ENCODE measurements at places on chromosomes 2 and 18.

- DNase-seq: no peak
These were observed 280.9 kb upstream of the FANCL start for GRCh38 chr2:58521803-58522554.

DNA sequence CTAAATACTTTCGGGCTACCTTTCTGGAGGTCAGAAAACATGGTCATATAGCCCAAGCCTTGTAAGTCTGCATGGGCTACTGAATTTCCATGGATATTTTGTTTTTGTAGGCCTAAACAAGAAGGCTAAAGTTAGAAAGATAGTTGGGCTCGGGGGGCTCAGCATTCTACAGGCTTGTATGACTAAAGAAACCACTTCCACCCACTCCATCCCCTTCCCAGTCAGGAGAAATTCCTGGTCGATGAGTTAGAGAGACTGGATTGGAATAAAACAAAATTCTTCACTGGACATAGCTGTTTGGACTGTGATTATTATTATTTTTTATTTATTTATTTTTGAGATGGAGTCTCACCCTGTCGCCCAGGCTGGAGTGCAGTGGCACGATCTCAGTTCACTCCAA is 539.4 kb upstream of the TNP1 start:
- no peak for DNase-seq

DNA sequence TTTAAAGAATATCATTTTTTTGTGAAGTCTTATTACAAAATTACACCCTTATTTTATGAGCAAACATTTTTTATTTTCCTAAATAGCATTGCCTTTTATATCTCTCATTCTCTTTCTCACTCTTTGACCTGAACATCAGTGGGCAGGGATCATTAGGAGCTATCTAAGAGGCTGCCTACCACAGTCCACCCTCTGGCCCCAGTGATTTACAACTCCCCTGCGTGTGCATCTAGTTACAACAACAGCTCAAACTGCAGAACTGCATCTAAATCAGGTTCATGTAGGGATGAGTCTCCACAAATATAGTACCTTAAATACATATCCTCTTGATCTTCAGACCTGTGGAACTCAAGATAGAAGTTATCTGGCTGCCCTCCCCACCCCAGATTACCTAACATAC is 172.4 kb upstream of the CXCR4 start:
- DNase-seq: no peak

DNA sequence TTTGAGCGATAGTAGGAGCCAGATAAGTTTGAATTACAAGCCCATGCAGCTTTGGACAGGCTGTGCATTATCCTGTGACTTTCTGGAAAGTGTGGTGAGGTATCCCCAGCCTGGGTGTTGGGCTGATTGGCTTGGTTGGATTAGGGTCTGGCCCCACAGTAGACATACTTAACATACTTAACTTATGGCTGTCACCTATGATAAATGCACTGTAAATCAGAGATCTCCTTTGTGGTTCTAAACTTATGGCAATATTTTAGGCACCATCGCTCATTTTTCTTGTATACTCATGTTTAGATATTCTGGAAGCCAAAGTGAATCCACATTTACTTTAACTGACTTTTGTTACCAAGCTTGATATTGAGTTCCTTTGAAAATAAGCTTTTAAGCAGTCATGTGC is 54.8 kb downstream of the SPTBN1 start:
- no peak for DNase-seq

DNA sequence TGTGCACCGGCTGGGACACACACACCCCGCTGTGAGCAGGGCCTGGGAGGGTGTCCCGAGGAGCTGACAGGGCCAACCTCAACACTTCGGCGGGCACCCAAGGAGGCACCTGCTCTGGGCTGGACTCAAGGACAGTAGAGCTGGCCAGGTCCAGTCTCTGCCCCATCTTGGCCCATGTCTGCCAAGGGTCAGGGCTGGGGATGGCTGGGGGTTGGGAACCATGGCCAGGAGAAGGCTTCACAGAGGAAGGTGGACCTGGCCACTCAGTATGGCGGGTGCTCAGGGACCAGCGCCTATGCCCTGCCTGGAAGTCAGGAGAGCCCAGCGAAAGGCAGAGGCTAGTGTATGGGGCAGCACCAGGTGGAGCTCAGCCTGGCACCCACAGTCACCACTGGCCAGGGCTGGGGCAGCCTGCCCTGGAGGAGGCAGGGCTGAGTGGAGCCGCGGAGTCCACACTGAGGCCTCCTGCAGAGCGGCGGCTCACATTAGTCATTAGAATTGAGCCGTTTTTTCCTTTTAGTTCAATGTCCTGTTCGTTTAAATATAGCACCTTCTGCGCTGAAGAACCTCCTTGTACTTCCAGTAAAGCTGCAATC is 4.2 kb downstream of the ERFE start:
- DNase-seq: no peak

- no peak for DNase-seq
These were observed 49.7 kb downstream of the TRIB2 start for GRCh38 chr2:12766421-12766879.
